NCI-H2107 (cell line): ENCODE measurements at places on chromosomes 2 and 18.

DNA sequence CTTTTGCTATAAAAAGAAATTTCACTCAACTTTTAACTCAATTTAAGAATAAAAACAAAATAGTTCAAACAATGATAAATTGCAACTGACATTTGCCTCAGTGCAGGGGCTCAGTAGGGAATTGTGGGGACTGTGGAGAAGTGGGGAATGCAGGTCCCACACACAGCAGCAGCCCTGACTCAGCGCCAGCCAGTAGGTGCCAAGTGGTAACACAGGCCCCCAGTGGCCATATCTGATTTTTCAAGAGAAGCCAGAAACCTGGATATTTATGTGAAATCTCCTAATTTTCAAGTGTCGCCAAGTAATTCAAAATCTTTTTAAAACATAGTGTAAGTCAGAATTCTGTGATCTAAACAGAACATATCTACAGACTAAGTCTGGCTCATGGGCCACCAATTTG is 186.3 kb downstream of the EN1 start:
- DNase-seq: no peak

GRCh38 chr2:18745431-18746272 is 156.3 kb upstream of the NT5C1B start:
- no peak for DNase-seq

GRCh38 chr2:5674026-5674340 is 18.2 kb upstream of the SOX11 start:
- DNase-seq: no peak

- DNase-seq: no peak
Observed at GRCh38 chr18:79965119-79965902, 868 bp downstream of the HSBP1L1 start.
